ENCODE measurements at places on chromosomes 16 and 17.

GRCh38 chr17:35596072-35596471, 8.9 kb downstream of the AP2B1 start:
- DNase-seq = no peak

DNA sequence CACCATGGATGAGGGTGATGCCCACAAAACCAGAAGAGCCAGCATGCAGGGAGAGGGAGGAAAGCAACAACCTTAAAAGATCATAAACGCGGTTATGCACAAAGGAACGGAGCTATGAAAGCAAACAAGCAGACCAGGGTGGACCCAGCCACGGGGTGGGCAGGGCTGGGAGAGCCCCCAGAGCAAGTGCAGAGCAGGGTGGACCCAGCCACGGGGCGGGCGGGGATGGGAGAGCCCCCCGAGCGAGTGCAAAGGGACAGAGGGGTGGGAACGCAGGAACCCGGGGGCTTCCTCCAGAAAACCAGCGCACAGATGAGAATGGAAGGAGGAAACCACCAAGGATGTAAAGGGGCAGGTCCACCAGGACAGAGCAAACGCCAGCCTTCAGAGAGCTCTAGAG, 33.2 kb downstream of the CCDC57 start:
- DNase-seq = no peak

- DNase-seq = no peak
Measured at GRCh38 chr17:71039391-71039790, 870.1 kb downstream of the KCNJ2 start.

GRCh38 chr16:1721372-1721771, 15.4 kb downstream of the MAPK8IP3 start:
- DNase-seq = no peak

DNA sequence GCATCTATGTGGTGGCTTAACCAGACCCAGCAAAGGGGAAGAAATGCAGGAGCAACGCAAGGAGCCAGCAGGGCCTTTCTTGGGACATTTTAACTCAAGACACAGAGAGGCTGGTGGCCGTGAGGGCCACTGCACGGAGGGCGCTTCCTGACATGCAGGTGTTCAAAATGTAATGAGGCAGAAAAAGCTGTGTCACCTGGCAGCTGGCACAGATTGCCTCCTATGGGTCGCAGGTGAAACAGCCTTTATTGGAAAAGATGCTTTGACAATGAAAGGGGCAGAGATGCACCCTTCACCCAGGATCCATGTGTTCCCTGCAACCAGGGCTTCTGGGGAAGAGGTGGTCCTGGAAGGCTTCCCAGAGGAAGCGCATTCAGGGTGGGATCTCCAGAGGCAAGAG, 219.3 kb downstream of the XYLT1 start:
- DNase-seq = no peak

DNA sequence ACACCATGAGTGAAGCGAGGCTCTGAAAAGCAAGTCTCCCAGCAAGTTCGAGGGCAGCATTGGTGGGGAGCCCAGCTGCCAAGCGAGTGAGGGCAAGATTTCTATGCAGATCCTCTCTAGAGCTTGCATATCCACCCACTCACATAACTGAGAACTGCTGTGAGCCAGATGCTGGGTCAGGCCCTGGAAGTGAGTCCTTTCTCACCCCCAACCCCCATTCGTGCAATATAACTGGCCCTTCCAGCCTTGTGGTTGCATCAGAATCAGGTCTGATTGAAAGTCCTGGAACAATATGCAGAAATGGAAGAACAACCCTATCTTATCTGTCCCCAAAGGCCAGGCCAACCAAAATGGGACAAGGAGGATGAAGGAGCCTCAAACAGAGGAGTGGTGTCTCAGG, 146.6 kb downstream of the IRX5 start:
- DNase-seq = no peak

GRCh38 chr17:13476720-13477119, 125.0 kb downstream of the HS3ST3A1 start:
- no peak for DNase-seq
